CD4-positive, alpha-beta T cell treated with Interleukin-6 at 100 ng/mL for 8 hours (primary cell): ENCODE measurements at places on chromosomes 3 and 15.

GRCh38 chr3:184682671-184683070 lies 29.2 kb downstream of the MAGEF1 start:
- no peak for DNase-seq

GRCh38 chr15:43096411-43096810 lies 9.4 kb downstream of the UBR1 start:
- DNase-seq: no peak

DNA sequence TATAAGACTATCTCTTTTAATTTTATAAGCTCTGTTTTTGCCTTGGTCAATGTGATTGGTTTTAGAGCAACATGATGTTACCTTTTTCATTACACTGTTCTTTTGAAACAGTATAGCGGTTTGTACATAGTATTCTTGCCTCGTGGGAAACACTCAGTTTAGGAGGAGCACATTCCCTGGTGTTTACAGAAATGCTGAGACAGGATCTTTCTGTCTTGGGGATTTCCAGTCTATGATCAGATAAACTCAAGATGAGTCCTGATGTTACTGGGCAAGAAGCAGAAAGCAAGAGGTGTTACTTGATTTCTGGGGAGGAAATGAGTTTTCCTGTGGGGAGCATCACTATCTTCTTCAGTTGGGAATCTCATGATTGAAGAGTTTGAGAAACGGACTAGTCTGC lies 2.5 kb downstream of the TMEM266 start:
- no peak for DNase-seq

GRCh38 chr3:116958291-116958690 lies 248.7 kb downstream of the TUSC7 start:
- no peak for DNase-seq

- no peak for DNase-seq
Measured at GRCh38 chr3:50164481-50164880, 9.4 kb downstream of the SEMA3F start.

DNA sequence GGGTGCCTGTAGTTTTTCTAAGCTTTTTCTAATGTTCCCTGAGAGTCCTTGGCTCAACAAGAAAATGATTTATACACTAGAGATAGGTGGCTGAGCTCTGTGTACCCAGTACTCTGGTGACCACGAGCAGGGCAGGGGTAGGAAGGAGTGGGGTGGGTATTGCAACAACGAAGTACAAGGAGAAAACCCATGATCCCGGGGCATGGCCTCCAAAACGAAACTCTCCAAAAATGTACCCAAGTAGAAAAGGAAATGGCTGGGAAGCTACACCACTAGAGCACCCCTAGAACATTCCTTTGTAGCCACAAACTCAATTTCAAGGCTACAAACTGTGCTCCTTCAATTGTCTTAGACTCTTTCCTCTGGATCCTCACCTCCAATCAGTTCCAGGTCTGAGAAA lies 138.9 kb downstream of the DUT start:
- no peak for DNase-seq

DNA sequence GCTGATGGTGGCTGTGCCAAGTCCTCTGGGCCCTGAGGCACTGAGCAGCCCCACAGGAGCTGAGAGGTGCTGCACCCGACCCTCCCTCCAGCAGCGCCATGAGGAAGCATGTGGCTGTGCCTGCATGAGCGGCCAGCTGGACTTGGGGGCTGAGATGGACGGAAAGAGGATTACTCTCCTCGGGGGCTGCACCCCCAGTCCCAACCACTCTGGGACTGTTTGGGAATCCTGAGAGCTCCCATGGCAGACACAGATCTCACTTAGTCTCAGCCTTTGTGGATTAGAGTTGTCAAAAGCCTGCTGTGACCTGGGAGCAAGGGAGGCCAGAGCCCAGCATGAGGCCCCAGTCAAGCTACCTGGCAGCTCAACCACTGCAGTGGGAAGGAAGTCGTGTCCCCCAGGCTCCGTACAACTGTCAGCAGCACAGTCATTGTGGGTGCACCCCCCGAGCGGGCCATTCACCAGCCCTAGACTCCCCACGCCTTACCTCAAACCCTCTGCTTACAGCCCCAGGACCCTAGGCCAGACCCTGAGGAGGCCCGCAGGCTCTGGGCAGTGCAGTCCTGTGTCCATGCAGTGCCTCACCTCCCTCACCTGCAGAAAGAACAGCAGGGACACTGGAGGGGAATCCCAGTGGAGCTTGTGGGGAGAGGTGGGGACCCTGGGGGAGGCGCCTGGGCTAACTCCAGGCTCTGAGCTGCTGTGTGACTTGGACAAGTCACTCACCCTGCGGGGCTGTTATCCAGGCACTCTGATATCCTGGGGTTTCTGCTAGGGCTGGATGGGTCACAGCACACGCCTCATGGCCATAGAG lies 17.1 kb downstream of the PRR23E start:
- no peak for DNase-seq

DNA sequence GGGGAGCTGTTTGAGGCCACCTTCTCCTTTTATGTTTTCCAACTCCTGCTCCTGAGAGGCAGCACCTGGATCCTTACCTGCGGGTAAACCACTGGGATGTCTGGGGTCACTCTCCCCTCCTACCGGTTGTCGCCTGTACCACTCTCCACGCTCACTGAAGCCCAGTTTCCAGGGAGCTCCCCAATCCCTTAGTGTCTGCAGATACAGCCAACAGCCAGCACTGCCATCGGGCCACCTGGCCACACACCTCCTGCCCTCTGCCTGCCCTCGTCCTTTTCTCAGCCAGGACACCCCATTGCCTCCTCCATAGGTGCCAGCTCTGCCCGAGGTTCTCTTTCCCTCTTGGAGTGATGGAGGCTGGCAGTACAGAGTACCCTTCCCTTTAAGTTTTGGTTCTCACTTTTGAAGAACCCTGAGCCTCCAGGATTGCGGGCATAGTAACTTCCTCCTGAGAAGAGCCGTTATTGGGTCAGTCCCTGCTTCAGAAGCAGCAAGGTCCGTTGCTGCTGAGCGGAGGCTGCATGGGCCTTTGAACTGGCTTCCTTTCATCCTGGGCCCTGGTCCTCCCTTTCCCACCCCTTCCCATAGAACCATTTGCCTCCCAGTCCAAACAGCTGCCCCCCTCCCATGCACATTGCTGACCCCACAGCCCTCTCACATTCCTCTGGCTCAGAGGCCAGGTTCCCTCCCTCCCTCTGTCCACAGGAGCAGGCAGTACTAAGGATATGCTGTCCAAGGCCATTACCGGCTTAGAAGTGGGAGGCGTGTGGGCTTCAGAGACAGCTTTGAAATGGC lies 30.9 kb downstream of the ARNT2 start:
- DNase-seq: no peak

DNA sequence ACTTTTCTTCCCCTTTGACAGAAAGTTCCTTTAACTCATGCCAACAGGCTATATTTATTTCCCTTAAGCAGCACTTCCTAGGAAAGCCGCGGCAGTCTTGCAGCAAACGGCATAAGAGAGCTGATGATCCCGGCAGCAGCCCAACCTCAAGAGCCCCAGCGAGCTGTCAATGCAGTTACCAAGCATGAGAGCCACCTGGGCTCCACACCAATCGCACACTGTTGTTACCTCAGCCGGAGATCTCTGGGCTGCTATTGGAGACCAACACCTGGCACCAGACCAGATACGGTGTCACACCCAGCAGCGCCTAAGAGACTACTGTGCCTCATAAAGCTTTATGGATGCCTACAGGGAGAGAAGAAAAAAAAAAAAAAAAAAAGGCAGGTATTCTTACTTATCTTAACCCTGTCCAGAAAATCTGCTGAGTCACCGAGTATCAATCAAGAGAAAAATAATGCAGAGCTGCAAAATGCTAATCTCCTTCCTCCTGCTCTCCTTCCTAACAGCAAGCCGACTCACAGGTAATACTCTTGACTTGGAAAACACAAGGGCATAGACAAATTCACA lies 11.7 kb downstream of the ABCC5 start:
- peak; percentile 12 for DNase-seq

DNA sequence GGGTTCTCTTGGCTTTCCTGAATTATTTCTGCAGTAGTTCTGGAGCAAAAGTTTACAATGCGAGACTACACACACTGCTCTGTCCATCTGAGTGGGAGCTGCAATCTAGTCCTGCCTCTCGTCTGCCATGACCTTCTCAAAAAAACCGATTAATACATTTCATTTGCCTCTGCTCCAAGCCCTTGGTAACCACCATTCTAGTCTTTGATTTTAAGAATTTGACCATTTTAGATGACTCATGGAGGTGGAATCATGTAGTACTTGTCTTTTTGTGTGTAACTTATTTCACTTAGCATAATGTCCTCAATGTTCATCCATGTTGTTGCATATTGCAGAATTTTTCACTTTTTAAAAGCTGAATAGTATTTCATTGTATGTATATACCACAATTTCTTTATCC lies 356.9 kb downstream of the SV2B start:
- no peak for DNase-seq

DNA sequence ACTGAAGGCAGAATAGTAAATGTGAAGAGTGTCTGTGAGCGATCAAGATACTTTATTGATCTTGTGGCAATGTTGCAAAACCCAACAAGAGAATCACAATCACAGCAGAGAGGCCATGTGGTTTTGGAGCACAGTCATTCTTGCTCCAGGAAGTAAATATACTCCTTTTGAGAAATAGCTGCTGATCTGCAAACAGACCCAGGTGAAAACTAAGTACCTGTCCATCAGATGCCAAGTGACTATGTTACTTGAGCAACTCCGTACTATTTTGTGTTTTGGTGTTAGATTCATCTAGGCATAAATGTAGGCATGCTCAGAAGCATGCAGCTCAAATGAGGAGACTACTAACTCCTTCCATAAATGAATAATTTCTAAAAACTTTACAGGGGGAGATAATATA lies 627.9 kb downstream of the ZBBX start:
- no peak for DNase-seq

GRCh38 chr15:92384381-92384780 lies 9.3 kb upstream of the ST8SIA2 start:
- DNase-seq: no peak

GRCh38 chr3:54125300-54125699 lies 2.9 kb downstream of the CACNA2D3 start:
- DNase-seq: no peak
